ENCODE measurements at places on chromosomes 1 and 21.

- no peak for DNase-seq
Observed at GRCh38 chr1:93577536-93578432, 103.9 kb downstream of the BCAR3 start.

DNA sequence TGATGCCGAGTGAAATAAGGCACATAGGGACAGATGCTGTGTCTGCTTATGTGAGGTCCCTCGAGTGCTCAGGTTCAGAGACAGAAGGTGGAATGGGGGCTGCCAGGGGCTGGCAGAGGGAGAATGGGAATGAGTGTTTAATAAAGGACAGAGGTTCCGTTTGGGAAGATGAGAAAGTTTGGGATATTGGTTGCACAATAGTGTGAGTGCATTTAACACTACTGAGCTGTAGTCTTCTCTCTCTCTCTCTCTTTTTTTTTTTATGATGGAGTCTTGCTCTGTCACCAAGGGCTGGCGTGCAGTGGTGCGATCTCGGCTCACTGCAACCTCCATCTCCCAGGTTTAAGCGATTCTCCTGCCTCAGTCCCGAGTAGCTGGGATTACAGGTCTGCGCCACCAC, 44.9 kb downstream of the TRAPPC10 start:
- DNase-seq: no peak

- DNase-seq: no peak
Observed at GRCh38 chr1:160797861-160798273, 1.9 kb downstream of the LY9 start.

DNA sequence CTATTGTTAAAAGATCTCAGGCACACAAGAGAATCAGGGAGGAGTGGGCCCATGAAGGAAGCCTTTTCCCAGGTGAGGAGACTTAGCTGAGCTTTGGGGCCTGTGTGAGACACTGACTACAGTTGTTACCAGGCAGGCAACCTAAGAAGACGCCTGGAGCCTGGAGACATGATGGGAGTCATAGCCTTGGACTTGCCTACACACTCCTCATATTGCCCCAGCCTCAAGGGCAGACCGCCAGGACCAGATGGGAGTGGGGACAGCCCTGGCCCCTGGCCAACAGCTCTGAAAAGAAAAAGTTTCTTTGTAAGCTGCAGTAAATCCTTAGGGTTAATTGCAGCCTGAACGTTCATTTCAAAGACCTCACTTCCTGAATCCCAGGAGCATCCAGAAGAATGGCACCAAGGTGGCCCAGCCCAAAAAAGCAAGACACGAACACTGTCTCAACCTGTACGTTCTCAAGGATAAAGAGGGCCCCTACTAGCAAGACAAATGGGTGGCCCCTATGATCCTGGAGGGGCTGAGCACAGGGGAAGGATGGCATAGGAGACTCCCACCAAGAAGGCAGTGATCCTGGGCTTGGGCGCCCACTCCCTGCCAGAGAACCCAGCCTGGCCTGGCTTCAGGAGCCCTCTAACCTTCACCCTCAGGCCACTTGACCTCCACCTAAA, 33.2 kb upstream of the BTG2 start:
- DNase-seq: no peak

DNA sequence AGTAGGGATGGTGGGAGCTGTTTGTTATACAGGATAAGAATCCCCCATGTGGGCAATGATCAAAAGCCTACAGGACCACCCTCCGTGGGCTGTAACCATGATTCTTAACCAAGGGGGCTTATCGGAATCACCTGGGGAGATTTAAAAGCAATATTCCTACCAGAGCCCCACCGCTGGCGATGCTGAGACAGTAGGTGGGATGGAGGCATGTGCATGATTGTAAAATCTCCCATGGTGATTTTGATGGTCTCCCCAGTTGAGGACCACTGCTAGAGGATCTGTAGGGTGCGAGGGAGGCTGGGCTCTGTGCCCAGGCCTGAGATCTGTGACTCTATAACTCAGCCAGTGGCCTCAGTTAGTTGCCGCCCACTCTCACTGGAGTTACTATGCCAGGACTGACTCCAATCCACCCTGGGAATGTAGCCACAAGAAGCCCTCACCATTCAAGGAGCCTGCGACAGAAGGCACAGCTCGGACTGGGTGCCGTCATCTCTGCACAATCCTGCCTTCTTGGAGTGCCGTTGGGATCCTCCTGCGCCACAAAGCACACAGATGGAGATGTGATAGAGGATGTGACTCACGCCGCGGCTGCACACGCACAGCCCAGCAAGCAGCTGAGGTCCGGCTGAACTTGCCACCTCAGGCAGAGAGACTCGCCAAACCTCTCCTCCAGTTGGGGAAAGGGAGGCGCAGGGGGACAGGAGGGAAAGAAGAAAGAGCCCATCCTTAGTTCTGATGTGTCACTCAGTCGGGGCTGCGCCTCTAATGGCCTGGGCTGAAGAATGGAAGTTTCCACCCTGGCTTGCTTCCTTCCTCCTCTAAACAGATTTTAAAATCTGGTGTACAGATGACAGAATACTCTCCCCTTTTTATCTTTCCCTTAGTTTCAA, 26.5 kb downstream of the AKNAD1 start:
- DNase-seq: no peak

Measured in NCI-H1694 (cell line).